ENCODE measurements at places on chromosomes 4 and X. TPM values are rescaled to one million over a fixed set of nuclear protein-coding genes. Genes with fewer than 3 reads are reported as not detected.

Gene KANTR
- 34.7 TPM for polyA plus RNA-seq

Gene TSC22D3
- 129 TPM for polyA plus RNA-seq

DNA sequence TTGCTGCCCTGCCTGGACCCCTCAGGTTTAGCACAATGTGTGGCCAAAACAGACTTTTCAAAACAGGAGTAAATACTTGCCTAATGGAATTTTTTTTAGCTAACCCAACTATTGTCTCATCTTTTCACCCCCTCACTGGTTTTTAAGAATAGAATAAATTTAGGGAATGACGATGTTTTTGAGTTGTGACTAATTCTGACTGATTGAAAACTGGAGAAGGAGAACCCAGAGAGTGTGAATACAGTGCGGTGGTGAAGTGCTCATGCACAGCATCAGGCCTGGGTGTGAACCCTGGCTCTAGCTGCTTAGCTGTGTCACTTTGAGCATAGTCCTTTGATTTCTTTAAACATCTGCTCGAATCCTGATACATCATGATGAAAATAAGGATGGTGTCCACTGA lies 10.5 kb downstream of the ANTXR2 start:
- no peak for DNase-seq

GRCh38 chrX:100296183-100296753 lies 113.8 kb downstream of the PCDH19 start:
- no peak for DNase-seq

DNA sequence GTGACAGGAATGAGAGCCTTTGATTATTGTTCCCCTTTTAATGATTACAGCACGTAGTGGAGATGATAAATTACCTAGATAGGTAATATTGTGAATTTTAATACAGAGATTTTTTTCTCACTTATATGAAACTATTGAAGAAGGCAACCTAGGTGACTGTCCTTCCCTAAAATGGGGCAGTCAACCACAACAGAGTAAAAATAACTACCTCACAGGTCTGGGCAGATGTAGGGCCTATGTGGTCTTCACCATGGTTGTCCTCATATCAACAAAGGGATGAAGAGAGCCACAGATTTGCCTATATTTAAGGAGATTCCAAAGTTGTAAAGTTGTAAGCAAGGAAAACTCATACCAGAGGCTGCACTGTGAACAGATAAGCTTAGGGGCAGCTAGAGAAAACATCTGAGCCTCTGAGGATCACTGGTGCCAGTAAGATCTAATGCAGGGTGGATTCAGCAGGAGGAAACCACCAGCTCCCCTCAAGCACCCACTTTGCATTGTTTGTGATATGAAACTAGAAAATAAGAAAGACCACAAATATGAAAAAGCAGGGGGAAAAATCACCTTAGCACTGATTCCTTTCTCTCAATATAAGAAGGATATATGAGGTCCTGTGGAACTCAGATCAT lies 547.9 kb upstream of the GALNTL6 start:
- DNase-seq: no peak

- no peak for DNase-seq
These were observed 199.4 kb upstream of the TRAM1L1 start for GRCh38 chr4:117284736-117285135.

DNA sequence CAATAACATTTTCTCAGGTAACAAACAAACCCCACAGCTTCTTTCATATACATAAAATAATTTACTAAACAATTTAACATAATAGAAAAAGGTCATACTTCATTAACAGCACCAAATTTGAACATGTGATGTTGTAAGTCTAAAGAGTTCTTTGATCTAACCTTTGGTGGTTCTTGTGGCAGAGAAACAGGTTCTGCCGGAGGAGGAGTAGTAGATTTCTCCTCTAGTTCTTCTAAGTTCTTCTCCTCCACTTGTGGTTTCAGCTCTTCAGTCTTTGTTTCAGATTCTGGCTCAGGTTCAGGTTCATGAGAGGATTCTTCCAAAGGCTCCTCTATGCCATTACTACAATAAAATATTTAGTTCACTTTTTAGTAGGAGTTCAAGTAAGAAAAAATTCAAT lies 18.3 kb downstream of the G3BP2 start:
- DNase-seq: no peak

DNA sequence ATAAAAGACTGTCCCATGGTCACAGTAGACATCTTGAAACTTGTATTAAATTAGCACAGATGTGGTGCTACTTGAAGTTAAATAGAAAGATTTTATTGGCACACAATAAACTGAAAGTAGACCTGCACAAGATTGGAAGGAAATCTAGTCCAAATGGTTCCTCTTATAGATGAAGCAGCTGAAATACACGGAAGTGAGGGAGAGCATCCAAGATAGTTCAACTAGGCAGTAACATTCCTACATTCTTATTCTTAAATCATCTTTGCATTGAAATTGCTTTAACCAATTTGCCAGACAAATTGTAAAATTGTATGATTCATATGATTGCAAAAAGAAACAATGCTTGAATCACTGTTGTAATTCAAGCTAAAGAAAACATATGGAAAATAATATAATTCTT lies 87.6 kb upstream of the VCX3B start:
- no peak for DNase-seq

DNA sequence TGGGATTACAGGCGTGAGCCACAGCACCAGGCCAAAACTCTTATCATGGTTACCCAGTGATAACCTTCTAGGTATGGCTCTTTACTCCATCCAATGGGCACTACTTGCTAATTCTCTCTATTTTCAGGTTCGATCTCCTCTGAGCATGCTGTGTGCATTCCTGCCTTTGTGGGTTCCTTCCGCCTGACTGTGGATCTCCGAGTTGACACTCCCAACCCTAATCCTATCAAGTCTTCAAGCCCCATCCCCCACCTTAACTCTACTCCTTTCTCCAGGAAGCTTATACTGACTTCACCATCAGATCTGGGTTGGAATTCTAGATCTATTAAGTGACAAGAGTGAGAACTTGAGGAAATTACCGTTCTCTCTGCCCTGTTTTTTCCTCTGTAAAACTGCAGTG lies 64.6 kb downstream of the ZAR1 start:
- DNase-seq: no peak

Measured in right renal cortex interstitium (tissue), 3 donors.